ENCODE measurements at places on chromosomes 3 and 15.

GRCh38 chr3:140748903-140749302 lies 71.0 kb downstream of the TRIM42 start:
- no peak for DNase-seq

DNA sequence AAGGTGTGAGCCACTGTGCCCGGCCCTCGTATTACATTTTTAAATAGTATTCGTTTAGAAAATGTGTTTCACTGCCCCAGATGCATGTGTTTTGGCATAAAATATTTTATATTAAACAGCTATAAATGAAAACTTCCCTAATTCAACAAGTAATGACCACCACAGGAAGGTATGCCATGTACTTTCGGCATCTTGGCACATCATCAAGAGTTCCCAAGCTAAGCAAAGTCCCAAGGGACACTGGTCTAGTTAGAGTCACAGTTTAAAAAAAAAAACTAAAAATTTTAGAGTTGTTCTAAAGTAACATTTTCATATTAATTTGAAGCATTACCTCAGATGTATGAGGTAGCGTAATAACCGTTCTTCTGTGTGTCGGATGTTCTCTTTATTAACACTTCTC lies 15.6 kb upstream of the ARPP19 start:
- DNase-seq, result no peak

- DNase-seq, result no peak
These were observed 34.7 kb upstream of the PDE8A start for GRCh38 chr15:84946772-84947489.

GRCh38 chr3:27031476-27031875 lies 337.7 kb downstream of the NEK10 start:
- no peak for DNase-seq

DNA sequence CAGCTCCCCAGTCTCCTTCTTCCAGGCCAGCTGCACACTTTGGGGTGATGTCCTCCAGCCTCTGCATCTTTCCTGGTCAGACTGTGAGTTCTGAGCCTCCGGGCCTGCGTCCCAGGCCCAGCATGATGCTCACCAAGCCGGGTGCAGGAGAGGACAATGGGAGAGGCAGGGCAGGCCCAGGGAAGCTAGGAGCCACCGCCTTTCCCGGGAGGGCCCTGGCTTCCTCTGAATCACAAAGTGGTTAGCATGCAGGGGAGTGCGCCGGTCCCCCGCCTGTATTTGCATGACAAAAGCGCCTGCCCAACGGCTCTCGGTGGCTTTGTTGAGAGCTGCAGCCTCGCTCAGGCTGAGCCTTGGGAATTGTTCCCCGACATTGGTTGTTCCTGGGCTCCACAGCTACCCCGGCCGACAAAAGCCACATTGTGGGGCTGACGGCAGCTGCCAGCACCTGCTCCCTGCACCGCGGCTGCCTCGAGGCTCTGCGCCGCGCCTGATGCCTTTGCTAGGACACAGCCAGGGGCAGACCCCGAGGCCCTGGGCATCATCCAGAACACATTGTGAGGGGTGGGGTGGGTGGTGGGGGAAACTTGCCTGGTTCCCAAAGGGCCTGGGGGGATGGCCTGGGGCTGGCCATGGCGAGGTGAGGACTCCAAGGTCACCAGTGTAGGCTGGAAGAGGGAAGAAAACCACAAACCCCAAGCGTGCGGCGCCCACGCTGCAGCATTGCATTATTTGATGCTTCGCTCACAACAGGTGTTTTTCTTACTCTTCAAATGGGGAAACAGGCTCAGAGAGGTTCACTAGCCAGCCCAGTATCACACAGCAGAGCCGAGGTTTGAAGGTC lies 20.0 kb upstream of the KLF13 start:
- no peak for DNase-seq

- no peak for DNase-seq
These were observed 29.6 kb downstream of the SQOR start for GRCh38 chr15:45664451-45664850.

DNA sequence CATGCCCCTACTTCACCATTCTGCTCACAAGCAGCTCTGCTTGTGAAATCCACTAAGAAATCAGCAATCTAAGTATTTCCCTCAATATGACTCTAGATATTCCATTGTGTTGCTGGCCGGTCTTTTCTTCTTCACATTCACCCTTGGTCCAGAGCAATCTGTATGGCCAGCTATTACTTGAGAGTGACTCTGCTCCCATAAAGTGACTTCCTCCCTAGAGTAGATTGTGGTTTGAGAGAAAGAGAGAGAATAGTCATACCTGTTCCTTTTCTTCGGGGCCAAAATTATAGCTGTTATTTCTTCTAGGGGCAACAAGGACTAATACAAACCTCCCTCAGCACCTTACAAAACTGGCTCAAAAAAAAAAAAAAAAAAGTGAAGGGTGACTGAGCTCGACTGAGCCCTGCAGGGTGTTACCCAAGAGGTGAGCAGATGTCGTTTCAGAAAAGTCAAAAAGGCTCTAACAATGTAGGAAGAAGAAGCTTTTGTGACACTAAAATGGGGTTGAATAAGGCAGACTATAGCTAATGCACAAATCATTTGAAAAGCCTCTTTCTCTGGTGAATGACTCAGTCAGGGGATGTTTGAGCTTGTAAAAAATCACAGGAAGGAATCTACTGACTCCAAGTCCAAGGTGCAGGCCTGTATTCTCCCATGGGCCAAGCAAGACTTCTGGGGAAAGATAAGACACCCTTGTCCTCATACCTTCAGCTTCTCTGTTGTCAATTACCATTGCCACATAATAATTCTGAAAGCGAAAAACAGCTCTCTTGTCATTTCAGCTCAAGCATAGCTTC lies 161.0 kb upstream of the SLC24A5 start:
- DNase-seq, result no peak

- DNase-seq, result no peak
These were observed 1.9 kb upstream of the VWA5B2 start for GRCh38 chr3:184227481-184227935.

DNA sequence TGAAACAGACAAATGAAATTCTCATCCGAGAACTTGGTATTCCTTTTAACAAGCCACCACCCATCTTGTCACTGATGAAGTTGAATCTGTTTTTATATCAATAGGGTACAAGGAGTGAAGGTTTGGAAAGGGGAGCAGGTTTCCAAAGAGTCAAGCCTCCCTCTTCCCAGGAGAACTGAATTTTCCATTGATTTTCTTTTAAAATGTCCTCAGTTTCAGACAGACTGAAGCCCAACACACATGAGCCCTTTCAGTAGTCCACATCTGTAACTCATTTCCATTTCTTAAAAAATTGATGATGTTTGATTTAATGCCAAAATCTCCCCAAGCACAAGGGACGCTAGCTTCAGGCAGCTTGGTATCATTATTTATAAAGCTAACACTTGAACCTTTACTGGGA lies 187.7 kb downstream of the FOXB1 start:
- DNase-seq, result no peak

GRCh38 chr3:133745108-133745507 lies 1.1 kb upstream of the TF start:
- no peak for DNase-seq

DNA sequence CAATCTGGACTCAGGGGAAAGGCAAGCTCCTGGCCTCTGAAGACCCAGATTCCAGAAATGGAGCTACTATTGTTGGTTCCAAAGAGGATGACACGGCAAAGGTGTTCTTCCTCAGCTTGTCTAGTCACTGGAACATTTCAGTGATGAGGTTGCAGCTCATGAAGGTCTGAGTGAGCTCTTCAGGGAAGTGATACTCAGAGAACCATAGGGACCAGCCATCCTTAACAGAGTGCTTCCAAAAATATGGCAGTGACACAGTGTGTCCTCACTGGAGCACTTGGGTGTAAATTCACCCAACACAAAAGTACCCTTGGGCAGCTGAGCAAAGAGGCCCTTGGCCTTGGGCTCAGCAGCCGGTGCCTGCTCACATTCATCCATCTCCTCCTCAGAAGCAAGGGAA lies 46.3 kb downstream of the SPTSSB start:
- DNase-seq, result no peak

DNA sequence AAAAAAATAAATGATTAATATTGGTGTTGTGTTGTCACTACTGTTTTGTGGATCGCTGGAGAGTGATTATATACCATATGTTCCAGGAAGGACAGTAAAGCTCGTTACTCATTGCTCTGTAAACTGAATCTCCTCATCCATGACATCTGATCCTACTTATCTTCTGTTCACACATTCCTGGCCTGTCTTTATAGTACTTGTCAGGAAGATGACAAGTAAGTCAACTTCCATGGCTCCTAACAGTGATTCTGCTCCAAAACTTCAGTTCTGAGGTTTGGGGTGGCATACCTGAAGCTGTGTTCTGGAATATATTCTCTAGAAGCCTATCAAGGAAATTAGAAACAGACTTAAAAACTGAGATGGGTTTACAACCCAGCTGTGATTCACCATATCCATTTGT lies 288.9 kb downstream of the ZBBX start:
- no peak for DNase-seq

- DNase-seq, result no peak
These were observed 108.4 kb downstream of the MBNL1 start for GRCh38 chr3:152377184-152377570.

GRCh38 chr3:183233966-183234365 lies 19.1 kb upstream of the B3GNT5 start:
- DNase-seq, result no peak

DNA sequence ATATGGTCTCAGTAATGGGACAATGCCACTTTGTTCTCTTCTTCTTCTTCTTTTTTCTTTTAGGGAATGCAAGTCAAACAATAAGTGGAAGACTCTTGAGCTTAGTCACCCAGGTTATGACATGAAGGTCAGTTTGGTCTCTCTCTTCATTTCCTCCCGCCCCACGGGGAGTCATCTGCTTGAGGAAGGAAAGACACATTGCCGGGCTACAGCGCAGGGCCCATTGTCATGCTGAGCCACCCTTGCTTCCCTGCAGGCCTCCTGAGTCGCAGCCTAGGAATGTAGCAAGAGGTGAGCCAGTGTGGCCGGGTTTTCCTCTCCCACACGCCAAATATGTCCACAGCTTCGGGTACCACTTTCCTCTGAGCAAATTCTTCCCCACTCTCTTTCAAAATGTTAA lies 47.6 kb downstream of the RAP2B start:
- DNase-seq, result no peak

GRCh38 chr3:4271834-4272233 lies 31.3 kb upstream of the SETMAR start:
- DNase-seq, result no peak

- no peak for DNase-seq
These were observed 159.8 kb downstream of the RBMS3 start for GRCh38 chr3:29440413-29441305.

- DNase-seq, result no peak
These were observed 13.7 kb upstream of the HEG1 start for GRCh38 chr3:125069452-125069851.

DNA sequence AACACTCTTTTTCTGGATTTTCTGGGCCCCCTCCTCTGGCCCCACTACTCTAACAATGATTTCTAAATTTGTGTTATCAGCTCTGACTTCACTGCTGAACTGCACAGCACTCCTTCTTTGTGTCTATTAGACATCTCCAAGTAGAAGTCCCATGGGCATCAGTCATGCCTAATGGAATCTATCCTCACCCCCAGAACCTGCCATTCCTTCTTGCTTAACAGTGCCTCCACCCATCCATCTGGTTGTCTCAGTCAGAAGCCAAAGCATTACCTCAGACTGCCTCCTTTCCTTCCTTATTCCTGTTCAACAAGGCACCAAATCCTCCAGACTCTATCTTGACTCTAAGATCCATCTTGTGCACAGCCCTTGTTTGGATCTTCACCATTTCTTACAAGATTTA lies 36.2 kb downstream of the SSR3 start:
- DNase-seq, result no peak

GRCh38 chr3:178485756-178486155 lies 50.5 kb upstream of the KCNMB2 start:
- no peak for DNase-seq

DNA sequence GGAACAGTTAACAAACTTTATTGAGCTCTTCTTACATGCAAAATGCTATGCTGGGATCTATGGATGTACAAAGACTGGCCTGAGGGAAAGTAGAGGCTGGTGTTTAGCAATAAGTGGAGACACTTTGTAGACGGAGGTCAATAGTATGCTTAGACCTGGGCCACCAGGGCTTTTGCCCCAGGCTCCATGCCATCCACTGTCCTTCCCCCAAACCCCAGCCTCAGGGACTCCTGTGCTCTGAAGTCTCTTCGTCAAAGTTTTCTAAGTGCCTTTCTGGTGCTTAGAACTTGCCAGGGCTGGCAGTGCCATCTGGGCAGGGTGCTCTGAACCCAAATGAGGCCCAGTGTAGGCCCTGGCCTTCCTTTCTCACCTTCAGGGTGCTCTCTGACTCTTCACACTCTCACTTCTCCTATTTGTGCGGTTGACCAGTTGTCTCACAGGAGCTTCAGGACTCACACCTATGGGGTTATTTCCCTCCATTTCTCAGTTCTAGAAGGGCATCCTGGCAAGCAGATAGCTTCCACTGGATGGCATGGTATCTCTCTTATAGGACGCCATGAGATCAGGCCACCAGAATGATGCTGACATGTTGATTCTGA lies 21.8 kb upstream of the KCNAB1 start:
- no peak for DNase-seq

DNA sequence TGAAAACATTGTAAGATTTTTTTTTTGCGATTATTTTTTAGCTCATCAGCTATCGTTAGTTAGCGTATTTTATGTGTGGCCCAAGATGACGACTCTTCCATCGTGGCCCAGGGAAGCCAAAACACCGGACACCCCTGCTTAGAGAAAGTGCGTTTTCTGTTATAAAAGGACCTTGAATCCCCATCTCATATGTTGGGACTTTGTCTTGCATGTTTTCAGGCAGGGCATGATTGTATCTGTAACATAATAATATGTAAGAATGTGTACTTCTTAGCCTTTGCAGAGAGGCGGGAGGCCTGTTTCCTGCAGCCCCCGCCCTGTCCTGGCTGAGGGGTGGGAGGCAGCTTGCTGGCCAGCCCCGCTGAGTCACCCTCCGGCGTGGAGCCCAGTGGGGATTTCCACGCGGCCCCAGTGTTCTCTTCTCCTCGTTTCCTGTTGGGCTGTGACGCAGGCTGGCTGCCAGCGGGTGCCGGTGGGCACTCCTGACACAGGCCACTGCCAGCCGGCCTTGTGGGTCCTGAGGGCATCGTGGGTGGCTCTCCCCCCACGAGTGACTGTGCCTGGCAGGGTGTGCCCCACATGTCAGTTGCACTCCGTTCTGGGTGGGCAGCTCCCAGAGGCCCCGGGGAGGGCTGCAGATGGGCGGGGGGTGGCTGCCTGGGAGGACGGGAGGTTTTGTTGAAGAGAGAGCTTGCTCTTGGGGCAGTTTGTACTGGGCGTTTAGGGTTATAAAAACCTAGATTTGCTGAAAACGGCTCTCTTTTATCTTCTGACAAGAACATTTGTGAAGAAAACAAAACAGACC lies 55.6 kb downstream of the SMAD3 start:
- DNase-seq, result peak; percentile 32

DNA sequence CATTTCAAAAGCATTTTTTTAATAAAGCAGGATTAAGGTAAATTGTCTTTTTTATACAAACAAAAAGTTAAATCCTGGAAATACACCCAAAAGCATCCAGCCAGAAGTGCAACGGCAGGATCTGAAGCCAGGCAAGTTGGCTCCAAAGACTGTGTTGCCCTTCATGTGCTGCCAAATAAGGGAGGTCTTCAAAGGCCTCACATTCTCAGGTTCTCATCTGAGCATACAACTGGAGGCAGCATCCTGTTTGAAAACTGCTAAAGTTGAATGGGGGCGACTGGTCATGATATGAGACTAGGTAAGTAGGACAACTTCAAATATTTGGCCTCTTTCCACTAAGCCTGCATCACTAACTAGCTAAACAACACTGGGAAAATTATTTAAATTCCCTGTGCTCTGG lies 52.2 kb downstream of the IMPG2 start:
- no peak for DNase-seq

GRCh38 chr3:164024786-164025185 lies 1053.5 kb downstream of the SI start:
- no peak for DNase-seq

GRCh38 chr3:138112362-138112761 lies 3.0 kb downstream of the DZIP1L start:
- no peak for DNase-seq

All from cortex of kidney (tissue), 1 donor.